ENCODE measurements at places on chromosomes 1 and 21.
A peak's percentile ranks its signal among the peaks of the same experiment; 100 is the strongest.

DNA sequence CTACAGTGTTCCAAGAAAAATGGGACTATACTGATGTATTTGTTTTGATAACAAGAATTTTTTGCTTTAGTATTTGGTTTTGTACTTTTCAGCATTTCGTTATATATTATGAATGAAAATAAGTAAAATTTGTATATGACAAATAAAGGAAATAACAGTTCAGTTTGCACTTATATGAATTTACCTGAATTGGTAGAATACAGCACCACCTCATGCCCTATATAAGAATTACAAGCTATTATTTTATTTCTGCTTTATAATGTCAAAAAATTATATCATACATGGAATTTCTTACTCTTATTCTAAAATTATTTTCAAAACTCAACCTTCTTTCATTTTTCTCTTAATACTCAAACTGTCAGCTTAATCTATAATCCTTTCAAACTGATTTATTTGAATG lies 14.6 kb downstream of the EFCAB7 start:
- no peak for DNase-seq

- DNase-seq: no peak
These were observed 120.5 kb upstream of the CD34 start for GRCh38 chr1:208031316-208031931.

DNA sequence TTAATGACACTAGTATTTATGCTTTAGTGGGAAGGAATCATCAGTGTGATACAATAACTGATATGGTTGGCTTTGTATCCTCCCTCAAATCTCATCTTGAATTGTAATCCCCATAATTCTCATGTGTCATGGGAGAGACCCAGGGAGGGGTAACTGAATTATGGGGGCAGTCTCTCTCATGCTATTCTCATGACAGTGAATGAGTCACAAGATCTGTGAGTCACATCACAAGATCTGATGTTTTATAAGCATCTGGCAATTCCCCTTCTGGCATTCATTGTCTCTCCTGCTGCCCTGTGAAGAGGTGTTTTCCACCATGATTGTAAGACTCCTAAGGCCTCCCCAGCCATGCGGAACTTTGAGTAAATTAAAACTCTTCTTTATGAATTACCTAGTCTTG lies 1760.3 kb downstream of the NCAM2 start:
- DNase-seq: no peak

DNA sequence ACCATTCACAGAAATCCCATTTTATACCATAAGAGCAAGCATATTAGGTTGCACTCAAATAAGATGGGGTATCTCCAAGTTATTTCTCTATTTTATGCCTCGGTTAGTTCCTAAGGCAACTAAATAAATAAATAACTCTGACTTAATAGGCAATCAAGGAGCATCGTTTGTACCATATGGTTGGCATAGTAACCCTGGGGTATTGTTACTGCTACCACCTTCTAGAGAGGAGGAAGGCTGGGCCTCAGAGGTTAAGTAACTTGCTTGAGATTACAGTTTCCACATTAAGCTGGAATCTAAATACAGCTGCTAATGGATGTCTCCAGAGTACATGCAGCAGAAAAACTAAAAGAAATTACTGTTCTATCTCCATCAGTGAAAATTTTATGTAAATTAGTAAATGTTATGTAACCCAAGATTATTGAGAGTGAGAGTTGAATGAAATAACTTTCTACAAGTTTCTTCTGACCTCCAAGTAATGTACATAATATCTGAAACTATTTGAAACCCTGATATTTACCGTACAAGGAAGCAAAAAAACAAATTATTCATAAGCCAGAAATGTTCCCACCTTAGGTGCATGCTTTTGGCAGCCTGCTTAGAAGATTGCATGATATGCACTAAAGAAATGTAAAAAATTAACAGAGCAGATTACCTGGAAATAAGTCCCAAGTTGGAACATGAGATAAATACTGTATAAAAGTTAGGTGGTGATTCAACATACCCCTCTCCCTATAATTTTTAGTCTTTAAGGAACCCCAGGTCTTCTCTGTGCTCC lies 127.0 kb downstream of the CRB1 start:
- DNase-seq: no peak

GRCh38 chr1:106836708-106837107 lies 219.8 kb upstream of the PRMT6 start:
- no peak for DNase-seq

DNA sequence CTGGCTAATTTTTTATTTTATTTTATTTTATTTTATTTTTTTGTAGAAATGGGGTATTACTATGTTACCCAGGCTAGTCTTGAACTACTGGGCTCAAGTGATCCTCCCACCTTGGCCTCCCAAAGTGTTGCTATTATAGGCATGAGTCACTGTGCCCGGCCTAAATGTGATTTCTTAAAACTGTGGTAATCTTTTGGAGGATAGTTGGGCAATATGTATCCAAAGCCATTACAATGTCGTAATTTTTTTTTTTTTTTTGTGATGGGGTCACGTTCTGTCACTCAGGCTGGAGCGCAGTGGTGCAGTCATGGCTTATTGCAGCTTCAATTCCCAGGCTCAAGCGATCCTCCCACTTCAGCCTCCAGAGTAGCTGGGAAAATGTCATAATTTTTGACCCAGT lies 14.2 kb downstream of the ETV3L start:
- DNase-seq: no peak

DNA sequence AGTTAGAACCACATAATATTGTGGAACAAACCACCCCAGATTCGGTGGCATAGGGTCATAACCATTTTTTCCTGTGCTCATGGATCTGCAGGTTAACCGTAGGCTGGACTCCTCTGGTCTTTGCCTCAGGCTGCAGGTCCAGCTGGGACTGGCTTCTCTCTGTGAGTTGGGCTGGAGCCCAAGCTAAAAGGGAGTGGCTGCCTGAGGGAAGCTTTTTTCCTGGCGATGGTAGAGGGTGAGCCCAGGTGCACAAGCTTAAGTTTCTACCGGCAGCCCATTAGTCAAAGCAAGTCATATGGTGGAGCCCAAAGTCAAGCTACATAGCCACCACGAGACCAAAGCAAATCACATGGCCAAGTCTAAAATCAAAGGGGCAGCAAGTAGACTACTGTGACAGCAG lies 13.8 kb downstream of the EPHX4 start:
- DNase-seq: no peak

- DNase-seq: peak; percentile 62
These were observed 64.0 kb downstream of the ADARB1 start for GRCh38 chr21:45138199-45139002.

Data from NCI-H1417 (cell line).